ENCODE measurements at places on chromosomes 7 and 10.
A peak's percentile ranks its signal among the peaks of the same experiment; 100 is the strongest.

- no peak for DNase-seq
These were observed 89.7 kb upstream of the RET start for GRCh38 chr10:42987121-42987541.

DNA sequence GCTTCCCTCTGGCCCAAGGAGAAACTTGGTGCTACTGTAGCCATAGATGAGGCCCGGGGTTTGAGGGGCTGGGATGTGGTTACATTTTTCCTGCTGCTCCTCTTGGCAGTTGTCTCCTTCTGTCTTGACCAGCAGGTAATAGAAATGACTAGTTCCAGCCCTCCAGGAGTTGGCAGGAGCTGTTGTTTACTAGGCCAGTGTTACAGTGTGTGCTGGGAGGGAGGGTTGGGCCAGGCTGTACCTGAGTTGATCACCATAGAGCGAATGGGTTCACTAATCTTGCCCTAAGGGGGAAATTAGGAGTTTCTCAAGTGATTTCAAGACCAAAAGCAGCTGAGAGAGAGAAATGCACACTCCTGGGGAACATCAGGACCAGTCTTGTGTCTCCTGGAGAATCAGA lies 34.9 kb downstream of the PAX2 start:
- DNase-seq, result no peak

DNA sequence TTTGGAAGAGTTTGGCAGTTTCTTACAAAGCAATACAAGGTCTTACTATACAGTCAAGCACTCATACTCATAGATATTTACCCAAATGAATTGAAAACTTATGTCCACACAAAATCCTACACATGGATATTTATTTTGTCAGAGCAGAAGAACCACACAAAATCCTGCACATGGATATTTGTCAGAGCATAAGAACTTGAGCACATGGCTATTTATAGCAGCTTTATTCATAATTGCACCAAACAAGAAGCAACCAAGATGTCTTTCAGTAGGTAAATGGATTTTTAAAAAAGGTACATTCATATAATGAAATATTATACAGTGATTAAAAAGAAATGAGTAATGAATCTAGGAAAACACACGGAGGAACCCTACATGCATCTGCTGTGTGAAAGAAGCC lies 115.4 kb downstream of the BTAF1 start:
- DNase-seq, result no peak

DNA sequence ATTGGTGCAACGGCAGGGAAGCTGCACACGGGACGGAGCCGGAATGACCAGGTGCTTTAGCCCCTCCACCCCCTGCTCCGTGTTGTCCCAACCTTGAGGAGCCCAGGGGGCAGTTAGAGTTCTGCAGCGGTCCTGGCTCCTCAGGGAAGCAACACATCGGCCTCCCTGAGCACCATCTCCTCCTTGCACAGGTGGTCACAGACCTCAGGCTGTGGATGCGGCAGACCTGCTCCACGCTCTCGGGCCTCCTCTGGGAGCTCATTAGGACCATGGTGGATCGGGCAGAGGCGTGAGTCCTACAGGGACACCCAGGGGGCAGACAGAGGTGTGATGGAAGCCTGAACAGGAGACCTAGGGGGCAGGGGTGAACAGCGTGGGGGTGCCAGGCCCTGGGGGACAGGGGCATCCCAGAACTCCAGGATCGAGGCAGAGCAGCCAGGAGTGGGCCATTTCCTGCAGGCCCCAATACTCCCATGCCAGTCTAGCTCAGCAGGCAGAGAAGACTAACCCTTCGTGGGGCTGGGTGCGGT lies 7.3 kb downstream of the ASL start:
- DNase-seq, result no peak

DNA sequence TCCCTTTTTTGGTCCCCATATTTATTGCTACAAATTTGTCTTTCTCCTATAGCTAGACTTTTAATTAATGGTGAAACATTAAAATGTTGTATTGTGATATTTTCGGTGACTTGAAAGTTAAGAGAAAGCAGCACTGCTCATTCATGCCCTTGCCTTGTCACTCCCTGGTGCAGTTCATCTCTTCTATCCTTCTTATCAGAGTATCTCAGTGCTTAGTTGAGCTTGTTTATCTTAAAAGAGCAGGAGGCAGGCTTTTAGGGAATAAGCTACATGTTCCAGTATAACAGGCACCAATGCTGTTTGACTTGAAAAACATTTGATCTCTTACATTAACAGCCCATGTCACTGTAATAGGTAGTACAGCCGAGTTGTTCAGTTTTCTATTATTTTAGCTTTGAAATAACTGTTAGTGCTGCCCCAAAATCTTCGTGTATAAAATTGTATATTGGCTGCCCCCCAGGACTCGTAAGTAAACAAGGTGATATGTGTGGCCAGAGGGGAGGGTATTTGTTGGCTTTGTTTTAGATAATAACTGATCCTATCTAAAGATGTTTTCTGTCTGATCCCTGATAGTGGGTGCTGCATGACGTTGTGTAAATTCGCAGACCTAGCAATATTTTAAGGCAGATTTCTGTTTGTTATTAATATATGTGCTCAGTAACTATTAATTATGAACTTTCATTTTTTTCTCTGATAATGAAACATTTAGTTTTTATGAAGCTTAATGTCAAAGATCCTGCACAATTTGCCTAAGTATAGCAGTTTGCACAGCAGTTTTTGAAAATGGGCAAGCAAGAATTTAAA lies 96.5 kb downstream of the BTRC start:
- DNase-seq, result no peak

- DNase-seq, result no peak
These were observed 13.9 kb downstream of the ADK start for GRCh38 chr10:74164716-74165529.

- DNase-seq, result no peak
These were observed 141.6 kb downstream of the SND1 start for GRCh38 chr7:127793582-127793981.

- no peak for DNase-seq
These were observed 27.1 kb upstream of the SH3PXD2A start for GRCh38 chr10:103882285-103883007.

- DNase-seq, result no peak
These were observed 50.2 kb downstream of the KCNMA1 start for GRCh38 chr10:77587416-77587790.

- DNase-seq, result no peak
These were observed 256.2 kb downstream of the LHFPL3 start for GRCh38 chr7:104584620-104585019.

- no peak for DNase-seq
These were observed 272.7 kb downstream of the BICC1 start for GRCh38 chr10:58785354-58785753.

- no peak for DNase-seq
These were observed 62.1 kb upstream of the PRKAR2B start for GRCh38 chr7:106982415-106982814.

GRCh38 chr7:88201305-88201704 lies 18.5 kb downstream of the SRI start:
- no peak for DNase-seq

DNA sequence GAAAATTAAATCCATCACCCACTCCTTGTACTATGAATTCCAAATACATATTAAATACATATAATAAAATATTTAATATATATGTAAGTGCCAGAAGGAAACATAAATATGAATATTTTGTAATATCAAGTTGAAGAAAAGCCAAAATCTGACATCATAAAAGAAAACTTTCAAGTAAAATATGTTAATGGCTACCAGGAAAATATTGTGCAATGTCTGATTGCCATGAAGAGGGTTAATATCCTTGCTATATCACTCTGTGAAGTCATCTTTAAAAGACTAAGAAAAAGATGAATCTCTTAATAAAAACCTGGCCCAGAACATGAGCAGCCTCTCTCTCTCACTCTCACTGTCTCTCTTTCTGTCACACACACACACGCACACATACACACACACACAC lies 130.2 kb downstream of the EGFR start:
- DNase-seq, result no peak

DNA sequence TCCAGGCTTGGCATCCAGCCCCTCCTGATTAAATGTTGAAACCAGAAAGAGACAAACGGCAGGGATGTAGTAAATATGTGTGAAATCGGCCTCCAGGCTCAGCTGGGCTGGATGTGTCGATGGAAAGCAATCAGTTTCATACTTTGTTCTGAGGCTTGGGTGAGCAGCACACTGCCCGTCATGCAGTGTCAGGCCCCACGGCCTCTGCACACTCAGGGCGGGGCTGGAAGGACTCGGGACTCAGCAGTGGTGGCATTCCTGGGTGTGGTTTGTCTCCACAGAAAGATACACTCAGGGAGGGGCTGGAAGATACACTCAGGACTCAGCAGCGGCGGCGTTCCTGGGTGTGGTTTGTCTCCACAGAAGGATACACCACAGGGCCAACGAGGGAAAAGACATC lies 22.0 kb downstream of the ADGRA1 start:
- no peak for DNase-seq

DNA sequence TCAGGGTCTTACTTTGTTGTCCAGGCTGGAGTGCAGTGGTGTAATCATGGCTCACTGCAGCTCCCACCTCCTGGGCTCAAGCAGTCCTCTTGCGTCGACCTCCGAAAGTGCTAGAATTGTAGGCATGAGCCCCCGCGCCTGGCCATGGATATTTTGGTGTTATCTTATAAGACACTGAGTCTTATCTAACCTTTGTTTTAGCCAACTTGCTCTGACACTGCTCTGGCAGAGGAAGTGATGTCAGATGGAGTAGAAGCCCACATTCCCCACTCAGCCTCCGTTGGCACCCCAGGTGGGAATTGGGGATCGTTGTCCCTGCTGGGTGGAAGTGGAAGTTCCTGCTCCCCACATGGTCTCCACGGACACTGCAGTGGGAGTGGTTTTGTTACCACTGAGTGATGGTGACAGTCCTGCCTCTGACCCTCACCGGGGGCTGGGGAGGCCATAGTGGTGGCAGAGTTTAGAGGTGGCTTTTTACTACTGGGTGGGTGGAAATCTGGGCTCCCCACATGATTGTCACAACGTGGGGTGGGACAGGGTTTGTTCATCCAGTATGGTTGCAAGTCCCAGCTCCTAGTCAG lies 98.9 kb downstream of the ANKRD61 start:
- no peak for DNase-seq

GRCh38 chr10:46520941-46521340 lies 35.5 kb downstream of the GPRIN2 start:
- peak; percentile 48 for DNase-seq

- DNase-seq, result no peak
These were observed 1.7 kb downstream of the URGCP start for GRCh38 chr7:43904533-43905208.

DNA sequence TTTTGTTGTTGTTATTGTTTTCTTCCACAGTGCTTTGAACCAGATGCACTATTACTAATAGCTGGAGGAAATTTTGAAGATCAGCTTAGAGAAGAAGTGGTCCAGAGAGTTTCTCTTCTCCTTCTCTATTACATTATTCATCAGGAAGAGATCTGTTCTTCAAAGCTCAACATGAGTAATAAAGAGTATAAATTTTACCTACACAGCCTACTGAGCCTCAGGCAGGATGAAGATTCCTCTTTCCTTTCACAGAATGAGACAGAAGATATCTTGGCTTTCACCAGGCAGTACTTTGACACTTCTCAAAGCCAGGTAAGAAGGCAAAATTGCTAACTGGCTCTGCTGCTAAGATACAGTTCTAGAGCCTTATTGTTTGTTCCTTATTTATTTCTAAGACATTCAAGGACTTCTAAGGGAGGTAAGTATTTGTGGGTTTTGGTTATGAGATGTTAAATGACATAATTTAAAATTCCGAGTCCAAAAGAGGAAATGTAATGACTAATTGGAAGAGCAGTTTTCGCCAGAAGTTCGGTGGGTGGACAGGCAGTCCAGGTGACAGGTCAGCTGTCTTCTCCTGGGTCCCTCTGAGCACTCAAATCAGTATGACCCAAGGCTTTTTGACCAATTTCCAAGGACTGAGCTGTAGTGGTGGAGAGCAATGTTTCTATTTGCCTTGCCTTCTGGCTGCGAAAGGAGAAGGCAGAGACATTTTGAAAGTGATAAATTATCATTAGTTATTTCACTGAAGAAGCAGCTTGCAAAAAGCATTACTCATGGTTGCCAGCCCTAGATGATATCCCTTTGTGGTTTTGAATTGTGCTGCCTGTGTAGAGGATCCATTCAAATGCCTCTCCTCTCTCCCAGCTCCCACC lies 10.1 kb downstream of the SLC39A12 start:
- no peak for DNase-seq

- DNase-seq, result no peak
These were observed 650.3 kb downstream of the PHTF2 start for GRCh38 chr7:78448911-78449310.

- DNase-seq, result no peak
These were observed 19.7 kb upstream of the PRPF18 start for GRCh38 chr10:13567030-13567429.

GRCh38 chr7:27185854-27186667 lies 1.0 kb upstream of the HOXA11 start:
- DNase-seq, result no peak

- DNase-seq, result no peak
These were observed 8.6 kb downstream of the FBXW4 start for GRCh38 chr10:101686133-101686925.

GRCh38 chr7:3616306-3616705 lies 315.3 kb downstream of the SDK1 start:
- no peak for DNase-seq

- DNase-seq, result no peak
These were observed 1531.1 kb upstream of the LRRTM3 start for GRCh38 chr10:65394502-65395297.

DNA sequence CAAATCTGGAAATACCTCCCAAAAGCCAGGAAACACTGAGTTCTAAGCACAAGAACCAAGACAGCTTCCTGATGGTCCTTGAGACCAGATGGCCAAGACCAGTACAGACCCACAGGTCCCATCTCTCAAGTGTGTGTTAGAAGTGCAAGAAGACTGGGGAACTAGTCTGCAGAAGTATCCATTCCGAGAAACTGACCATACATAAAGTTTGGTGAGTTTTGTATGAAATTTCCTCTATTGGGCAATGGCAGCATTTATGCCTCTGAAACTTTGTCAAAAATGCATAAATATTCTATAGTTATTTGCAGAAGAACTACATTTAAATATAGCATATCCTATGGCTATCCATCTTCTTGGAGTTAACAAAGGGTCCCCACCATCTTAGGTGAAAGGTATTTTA lies 137.5 kb downstream of the LRRN3 start:
- DNase-seq, result no peak

DNA sequence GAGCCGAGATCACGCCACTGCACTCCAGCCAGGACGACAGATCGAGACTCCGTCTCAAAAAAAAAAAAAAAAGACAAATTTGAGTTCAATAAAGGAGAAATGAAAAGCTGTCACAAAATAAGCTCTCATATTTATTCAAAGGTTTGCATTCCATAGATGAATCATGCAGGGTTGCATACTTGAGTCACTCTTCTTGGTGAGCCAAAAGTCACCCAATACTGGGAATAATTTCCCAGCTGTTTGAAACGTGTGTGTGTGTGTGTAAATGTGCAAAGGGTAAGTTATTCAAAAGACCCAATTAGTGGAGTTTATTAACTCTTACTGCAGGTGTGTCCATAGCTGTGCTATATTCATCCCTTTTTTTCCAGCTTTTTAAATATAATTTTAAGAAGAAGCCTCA lies 297.7 kb downstream of the CCDC3 start:
- DNase-seq, result no peak
